ENCODE measurements at places on chromosomes 11 and 22.

- no peaks in the 10 kb centered on the region for H3K36me3 ChIP-seq
- H3K4me3 ChIP-seq = no peak overlapping the region
- no peaks in the 10 kb centered on the region for H3K27me3 ChIP-seq
- H3K27ac ChIP-seq = no peak overlapping the region
- no peak for DNase-seq
Measured at GRCh38 chr11:11622772-11623171, 967 bp upstream of the GALNT18 start.

DNA sequence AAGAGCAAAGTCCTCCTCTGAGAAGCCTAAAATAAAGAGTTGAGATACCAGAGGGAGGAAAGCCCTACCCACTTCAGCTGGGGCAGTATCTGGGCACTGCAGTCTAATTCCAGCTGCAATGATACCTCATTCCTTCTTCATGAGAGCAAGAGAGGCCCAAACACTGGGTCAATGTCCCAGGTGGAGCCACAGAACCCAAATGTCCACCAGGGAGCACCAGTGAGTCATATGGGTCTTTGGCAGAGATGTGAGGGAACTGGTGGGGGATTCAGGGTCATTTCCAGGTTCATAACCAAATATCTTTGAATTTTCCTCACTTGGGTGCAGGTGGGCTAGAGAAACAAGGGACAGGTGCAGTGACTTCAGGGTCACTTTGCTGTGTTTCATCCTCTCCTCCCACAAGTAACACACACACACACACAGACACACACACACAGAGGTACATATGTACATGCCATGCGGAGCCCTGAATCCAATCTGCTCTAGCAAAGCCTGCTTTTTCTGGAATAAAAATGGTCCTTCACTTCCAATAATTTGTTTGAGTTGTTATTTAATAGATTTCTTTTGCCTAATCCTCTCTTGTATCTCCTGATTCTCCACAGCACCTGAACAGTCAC, 585.4 kb downstream of the SOX6 start:
- H3K27me3 ChIP-seq = no peaks in the 10 kb centered on the region
- no peaks in the 10 kb centered on the region for H3K36me3 ChIP-seq
- no peak overlapping the region for H3K27ac ChIP-seq
- no peak for DNase-seq

DNA sequence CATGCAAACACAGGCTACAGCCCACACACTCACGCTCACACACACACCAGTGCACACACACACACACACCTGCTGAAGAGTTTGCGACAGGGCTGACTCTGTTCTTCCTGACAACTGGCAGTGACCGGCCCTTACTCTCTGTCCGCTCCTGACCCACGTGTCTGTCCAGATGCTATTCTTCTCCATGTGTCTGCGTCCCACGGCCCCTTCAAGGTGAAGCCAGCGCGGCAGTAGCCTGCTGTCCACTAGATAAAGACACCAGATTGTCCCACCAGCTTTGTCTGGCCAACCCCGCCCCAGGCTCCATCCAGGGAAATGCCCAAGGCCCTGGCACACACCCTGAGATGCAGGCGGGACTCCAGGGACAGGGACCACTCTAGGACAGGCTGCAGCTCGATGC, 713.9 kb downstream of the BRD1 start:
- DNase-seq = no peak
- no peaks in the 10 kb centered on the region for H3K4me1 ChIP-seq
- H3K36me3 ChIP-seq = no peaks in the 10 kb centered on the region
- H3K27ac ChIP-seq = no peak overlapping the region
- H3K27me3 ChIP-seq = no peaks in the 10 kb centered on the region

GRCh38 chr11:131622193-131622592, 251.8 kb downstream of the NTM start:
- no peak overlapping the region for H3K27ac ChIP-seq
- H3K36me3 ChIP-seq = no peaks in the 10 kb centered on the region
- H3K4me1 ChIP-seq = no peaks in the 10 kb centered on the region
- no peak overlapping the region for H3K4me3 ChIP-seq
